H1 (cell line): ENCODE measurements at places on chromosomes 1 and 21. TPM values are rescaled to one million over a fixed set of nuclear protein-coding genes. Genes with fewer than 3 reads are reported as not detected.

- no peak for DNase-seq
These were observed 607.3 kb downstream of the NCAM2 start for GRCh38 chr21:21605521-21605920.

Gene KRTAP21-1
- not detected in 2 replicates for total RNA-seq

Gene OPRD1
- 3.3 and 3.7 TPM in 2 replicates for total RNA-seq

DNA sequence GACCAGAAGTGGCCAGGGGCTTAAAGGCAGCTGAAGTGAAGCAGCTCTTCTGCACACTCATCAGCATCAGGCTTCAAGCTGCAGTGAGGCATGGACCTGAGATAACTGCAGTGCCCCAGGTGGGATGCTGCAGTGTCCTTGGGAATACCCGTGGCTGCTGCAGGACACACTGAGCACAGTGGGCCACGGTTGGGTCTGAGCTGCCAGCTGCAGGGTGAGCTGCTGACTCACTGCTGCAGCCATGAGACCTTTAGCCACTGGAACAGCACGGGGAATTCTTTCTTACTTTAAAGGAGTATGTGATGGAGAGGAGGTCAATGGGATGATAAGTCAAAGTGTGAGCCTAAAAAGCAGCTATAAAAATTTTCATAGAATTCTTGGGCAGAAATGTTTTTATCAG, 102.1 kb downstream of the XCL2 start:
- no peak for DNase-seq

GRCh38 chr1:247317702-247318101, 14.0 kb downstream of the ZNF496 start:
- no peak for DNase-seq

GRCh38 chr1:155694167-155694566, 5.3 kb downstream of the DAP3 start:
- no peak for DNase-seq

- DNase-seq, result no peak
These were observed 2.5 kb downstream of the UCK2 start for GRCh38 chr1:165829888-165830287.

DNA sequence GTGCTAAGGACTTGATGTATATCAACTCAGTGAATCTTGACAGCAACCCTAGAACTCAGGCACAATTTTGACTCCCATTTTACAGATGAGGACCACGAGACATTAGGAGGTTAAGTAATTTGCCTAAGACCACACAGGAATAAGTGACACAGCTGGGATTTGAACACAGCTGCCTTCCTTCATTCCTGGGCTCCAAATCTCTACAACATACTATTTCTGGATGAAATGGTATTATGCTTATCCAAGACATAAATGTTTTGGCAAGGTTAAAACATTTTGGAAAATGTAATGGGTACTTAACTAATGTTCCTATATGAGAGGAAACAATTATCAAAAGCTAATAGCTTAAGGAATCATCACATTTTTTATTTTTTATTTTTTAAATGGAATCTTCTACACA, 4.8 kb downstream of the CLDN8 start:
- DNase-seq, result no peak

Gene DMRTA2
- total RNA-seq, result not detected in 2 replicates

Gene EPHA8
- 4.0 and 4.3 TPM in 2 replicates for total RNA-seq

DNA sequence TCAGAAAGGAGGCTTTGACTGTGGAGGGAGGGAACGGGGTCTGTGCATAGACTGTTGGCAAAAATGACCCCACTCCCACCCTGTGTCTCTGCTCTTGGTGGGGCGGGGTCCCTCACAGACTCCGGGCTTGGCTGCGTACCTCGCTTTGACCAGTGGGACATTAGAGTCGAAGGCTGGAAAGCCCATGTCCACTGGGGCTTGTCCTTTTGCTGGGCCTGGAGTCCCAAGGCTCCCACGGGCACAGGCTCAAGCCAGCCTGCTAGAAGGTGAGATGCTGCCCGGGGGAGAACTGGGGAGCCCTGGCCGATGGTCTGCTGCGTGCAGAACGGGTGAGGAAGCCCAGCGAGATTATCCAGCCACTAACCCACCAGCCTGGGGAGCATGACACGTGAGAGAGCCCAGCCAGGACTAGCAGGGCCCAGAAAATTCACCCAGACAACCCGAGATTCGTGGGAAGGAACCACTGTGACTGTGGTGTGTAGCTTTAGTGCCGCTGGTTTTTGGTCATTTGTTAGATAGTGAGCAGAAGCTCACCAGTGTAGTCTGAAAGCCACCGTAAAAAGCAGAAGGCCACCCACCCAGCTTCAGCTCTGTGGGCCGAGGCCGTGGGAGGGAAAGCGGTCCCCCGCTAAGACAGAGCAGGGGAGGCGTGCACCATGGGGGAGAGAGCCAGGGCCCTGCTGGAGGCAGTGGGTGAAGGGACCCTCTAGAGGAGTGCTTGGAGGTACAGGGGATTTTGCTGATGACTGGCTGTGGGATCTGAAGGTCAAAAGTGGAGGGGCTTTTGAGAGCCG, 78.3 kb upstream of the C1orf174 start:
- no peak for DNase-seq

Gene BEND5
- 6.5 and 7.5 TPM in 2 replicates for total RNA-seq

DNA sequence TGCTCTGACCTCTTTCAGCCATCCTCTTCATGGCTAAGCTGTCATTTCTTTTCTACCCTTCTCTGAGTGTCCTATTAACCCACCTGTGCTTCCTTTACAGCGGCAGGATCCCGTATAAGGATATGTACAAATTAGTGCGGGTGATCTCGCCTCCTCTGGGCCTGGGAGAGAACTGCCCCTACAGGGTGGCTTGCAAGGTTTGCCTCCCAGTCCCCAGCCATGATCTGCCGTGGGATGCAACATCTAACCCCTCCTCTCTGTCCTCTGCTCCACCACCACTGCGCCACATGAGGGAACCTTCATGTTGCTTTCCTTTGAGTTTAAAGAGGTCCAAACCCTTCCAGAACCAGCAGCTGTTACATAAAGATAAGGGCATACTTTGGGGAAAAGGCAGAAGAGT, 282.2 kb downstream of the ZNF648 start:
- DNase-seq, result no peak

DNA sequence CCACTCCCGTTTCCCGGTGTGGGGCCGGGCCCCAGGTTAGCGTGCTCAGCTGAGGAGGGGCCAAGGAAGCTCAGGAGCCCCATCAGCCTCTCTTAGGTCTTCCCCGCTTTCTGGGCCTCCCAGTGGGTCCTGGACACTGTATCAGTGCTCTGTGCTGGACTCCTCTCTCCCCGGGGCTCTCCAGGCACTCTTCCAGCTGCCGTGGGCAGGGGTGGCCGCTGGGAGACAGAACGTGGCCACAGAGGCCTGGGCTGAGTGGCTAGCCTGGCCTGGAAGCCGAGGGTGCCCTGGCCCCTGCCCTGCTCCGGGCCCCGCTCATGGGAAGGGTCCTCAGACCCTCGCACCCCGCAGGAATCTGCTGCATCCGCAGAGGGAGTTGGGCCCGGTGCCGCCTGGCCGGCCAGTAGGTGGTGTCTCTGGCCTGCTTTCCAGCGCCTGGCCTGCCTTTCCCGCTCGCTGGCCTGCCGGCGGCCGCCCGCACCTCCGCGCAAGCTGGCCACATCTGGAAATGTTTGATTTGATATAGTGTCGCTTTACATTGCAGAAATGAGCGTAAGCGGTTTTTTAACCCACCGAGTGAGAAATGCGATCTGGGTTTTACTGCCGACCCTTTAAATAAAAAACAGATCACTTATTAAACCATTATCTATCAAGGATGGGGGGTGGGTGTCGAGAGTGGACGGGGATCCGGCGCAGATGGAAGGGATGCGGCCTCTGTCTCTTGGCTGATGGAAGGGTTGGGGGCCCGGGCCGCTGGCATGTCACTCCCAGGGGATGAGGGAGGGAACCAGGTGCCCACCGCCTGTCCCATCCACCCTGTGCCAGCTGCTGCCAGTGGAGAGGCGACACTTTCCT, 74.4 kb upstream of the TTC34 start:
- DNase-seq, result no peak

- no peak for DNase-seq
These were observed 7.1 kb upstream of the ACTA1 start for GRCh38 chr1:229440851-229441537.

- DNase-seq, result no peak
These were observed 138.4 kb downstream of the PLXNA2 start for GRCh38 chr1:208105756-208106155.

DNA sequence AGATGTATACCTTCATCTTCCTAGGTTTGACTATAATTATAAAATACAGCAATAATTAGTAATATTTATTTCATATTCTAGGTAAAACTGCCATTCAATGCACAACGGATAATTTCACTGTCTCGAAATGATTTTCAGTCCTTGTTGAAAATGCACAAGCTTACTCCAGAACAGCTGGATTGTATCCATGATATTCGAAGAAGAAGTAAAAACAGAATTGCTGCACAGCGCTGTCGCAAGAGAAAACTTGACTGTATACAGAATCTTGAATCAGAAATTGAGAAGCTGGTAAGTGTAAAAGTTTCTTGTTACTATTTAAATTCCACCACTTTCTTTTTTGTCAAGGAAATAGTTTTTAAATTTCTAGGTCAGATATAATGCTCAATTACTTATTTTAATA, 30.7 kb downstream of the BACH1 start:
- no peak for DNase-seq

DNA sequence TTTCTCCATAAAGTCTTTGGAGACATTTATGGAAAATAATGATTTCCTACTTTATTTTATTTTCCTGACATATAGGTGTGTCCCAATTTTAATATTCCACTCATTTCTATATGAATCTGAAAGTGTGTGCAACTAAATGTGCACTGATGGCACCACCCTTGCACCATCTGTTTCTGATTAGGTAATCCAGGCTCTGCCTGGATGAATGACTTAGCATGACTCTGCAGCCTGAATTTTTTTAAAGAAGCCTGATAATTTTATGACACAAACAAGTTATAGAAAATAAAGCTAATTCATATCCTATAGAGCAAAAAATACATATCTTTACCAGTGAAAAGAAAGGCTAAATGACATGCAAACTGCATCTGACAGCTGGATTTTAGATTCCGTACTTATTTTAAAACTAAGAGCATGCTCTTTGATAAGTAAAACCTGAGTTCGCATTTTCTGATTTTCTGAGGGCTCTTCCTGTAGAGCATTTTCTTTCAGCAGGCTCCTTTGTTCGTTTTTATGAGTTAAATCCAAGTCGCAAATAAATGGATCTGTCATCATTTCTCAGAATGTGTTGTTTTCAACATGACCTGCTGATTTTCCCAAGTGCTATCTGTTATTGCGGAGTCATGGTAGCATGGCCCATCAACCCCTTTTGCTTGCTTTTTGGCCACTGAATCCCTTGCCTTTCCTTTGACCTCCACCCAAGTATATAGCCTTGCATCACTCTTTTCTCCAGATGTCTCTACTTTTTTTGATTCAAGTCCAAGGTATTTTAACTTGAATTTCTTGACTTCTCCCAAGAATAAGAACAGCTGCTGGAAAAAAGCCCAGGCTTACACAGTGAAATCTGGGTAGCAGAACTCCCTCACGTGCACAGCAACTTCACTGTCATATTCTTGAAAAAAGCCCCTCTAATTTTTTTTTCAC, 52.8 kb upstream of the LYPLAL1 start:
- no peak for DNase-seq

GRCh38 chr1:59125154-59125553, 171.7 kb upstream of the FGGY start:
- no peak for DNase-seq

DNA sequence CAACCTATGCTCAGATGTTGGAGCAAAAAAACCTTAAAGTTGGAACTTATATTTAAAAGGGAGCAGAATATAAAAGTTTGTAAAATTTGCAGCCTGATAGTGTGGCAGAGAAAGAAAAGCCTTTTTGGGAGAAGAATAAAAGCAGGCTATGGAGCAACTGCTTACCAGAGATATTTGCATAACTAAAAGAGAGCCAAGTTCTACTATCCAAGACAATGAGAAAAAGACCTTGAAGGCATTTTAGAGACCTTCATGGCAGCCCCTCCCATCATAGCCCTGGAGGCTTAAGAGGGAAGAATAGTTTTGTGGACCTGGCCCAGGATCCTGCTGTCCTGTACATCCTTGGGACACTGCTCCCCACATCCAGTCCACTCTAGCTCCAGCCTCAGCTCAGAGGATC, 312.5 kb upstream of the ZRANB2 start:
- no peak for DNase-seq
